ENCODE measurements at places on chromosomes 2 and 18.

DNA sequence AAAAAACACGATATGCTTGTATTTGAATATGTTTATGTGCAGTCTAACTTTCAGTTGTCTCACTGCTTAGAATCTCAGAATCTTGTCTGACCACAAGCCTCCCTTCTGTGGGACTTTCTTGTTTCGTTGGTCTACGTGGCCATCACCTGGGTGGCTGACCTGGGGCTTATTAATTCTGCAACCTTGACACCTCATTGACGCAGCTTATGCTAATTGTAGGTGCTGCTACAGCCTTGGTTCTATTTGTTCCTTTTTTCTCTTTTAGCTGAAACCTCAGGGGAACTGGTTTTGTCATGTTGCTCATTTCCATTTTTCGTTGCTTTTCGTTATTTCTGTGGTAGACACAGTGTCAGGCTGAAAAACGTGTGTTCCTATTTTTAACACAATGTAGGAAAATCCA is 273.7 kb downstream of the SLC4A3 start:
- no peak for DNase-seq

DNA sequence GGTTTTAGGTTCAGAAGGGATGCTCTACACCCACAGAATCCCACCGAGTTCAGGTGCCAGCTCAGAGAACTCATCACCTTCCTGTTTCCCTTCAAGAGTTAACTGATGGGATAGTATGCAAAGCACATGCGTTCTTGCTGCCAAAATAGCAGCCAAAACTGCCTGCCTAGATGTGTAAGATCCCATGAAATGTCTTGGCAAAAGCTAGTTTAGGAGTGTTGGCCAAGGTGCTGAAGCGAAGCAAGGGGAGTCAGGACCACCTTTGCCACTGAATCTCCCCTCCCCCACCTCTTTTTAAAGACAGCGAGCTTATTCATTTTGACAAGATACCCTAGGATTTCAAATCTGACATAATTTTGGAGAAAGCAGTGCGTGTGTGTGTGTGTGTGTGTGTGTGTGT is 2.1 kb downstream of the DOCK10 start:
- DNase-seq = no peak

GRCh38 chr2:23323198-23323916 is 61.6 kb upstream of the KLHL29 start:
- DNase-seq = no peak

DNA sequence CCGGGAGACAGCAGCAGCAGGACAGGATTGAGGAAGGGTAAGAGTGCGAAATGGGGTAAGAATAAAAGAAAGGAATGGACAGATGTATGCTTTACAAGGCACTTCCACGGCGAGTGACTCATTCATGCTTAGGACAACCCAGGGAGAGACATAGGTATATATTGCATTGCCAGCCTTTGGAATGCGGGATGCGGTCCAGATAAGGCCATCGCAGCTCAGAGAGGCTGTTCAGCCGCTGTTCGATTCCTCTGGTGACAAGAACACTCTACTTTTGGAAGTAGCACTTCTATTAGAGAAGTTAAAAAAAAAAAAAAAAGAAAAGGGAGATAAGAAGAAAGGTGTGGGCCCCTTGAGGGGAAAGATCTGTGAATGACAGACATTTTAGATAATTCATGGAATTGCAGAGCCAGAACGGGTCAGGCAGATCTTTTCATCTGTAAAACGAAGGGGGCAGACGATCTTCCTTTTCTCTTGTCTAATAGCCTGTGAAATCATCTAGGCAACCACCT is 819 bp upstream of the NCOA1 start:
- DNase-seq = no peak

DNA sequence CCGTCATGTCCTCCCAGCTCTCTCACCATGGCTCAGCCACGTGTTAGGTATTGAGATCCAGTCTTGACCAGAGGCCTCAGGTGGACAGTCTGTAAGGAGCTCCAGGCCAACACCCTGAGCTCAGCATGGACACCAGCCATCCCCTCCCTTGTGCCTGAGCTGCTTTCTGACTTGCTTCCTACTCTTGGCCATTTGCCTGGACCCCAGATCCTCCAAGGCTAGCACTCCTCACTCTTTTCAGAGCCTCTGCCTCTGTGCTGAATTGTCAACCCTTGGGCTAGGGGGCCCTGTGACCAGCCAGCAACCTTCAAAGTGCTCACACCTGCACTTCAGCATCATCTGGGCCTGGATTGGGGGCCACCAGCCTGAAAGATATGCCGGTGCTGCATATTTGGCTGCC is 46.6 kb downstream of the PAX8 start:
- DNase-seq = no peak

DNA sequence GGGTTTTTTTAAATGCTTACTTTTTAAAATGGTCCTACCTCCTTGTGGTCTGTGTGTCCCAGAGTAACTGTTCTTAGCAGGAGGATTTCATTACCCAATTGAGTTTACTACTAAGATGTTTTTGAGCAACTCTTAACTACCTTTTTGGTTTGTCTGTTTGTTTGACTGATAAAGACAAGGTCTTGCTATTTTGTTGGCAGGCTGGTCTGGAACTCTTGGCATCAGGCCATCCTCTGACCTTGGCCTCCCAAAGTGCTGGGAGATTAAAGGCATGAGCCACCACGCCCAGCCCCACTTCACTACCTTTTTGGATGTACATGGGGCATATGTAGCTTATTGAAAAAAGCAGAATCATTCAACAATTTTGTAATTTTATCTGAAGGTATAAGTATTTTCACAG is 14.9 kb downstream of the MRPS9 start:
- DNase-seq = no peak

GRCh38 chr2:55175254-55176093 is 56.6 kb downstream of the CLHC1 start:
- peak; percentile 28 for DNase-seq

DNA sequence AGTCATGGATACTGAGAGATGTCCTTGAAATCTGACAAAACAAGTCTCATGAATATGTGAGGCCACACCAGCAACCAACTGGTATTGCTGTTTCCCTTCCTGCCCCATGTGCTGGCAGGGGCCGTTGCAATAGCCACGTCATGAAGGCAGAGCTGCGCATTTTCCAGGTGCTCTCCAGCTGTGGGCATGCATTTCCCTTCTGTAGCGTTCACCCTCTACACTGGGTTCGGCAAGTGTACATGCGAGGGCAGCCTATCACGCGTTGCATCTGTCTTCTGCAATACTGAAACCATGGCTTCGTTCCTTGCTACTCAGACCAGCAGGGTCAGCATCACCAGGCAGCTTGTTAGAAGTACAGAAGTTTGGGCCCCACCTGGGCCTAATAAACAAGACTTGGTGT is 17.4 kb downstream of the ARL4C start:
- no peak for DNase-seq

GRCh38 chr2:177211576-177212105 is 953 bp upstream of the HNRNPA3 start:
- no peak for DNase-seq

GRCh38 chr18:6021306-6022073 is 126.2 kb upstream of the TMEM200C start:
- DNase-seq = no peak

- DNase-seq = no peak
Observed at GRCh38 chr2:26560892-26561291, 80.3 kb downstream of the CIB4 start.

- DNase-seq = no peak
Observed at GRCh38 chr2:16113568-16113967, 173.2 kb downstream of the MYCN start.

DNA sequence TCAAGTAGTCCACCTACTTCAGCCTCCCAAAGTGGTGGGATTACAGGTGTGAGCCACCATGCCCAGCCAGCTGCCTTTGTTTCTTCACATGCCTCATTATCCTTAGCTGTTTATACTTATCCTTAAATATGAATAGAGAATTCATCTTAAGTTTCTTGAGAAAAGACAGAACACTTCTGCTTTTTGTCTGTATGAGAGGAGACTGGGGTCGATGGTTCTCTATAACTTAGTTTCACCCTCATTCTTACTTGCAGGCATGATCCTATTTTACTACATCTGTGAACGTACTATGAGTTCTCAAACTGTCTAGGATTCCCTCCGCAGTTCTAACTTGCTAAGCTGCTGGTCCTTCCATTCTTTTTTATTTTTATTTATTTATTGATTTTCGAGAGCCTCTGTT is 20.4 kb downstream of the PPM1B start:
- no peak for DNase-seq

DNA sequence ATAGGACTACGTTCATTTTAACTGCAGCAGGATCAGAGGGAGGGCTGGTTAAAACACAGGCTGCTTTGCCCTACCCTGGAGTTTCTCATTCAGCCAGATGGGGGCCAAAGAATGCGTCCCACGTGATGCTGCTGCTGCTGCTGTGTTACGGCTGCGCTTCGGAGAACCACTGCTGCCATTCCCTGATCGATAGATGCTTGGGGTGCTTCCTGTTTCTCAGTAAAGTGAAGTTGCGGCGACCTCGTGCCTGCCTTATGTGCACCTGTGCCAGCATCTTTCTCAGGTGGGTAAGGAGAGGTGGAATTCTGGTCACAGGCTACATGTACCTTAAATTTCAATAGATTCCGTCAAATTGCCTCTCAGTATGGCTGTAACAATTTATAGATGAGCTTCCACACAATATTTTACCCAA is 24.7 kb upstream of the TOGARAM2 start:
- DNase-seq = no peak

DNA sequence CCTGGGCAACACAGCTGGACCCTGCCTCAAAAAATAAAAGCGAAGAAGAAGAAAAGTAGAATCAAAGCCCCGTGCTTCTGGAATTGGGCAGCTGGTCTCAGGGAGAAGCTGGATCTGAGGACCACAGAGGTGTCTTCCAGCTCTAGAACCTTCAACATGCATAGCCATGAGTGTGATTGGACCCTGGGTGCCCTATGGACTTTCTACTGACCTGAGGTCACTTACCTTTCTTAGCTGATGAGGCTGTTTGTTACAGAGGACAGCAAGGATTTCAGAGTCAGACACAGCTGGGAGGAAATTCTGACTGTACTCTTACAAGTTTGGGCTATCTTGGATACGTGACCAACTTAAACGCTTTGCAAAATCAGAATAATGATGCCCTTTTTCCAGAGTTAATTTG is 82.4 kb upstream of the GATA6 start:
- DNase-seq = no peak

DNA sequence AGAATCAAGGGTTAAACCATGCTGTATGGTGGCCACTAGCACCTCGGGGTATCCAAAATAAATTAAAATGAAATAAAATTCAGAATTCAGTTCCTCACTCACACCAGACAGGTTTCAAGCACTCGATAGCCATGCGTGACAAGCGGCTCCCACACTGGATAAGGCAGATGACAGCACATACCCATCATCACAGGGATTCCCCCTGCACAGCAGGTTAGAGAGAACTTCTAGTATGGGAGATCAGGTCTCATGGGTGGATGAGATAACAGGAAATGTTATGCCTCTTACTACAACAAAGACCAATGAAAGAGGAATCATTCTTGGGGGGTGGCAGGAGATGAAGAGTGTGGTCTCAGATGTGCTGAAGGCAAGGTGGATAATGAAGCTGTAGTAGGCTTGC is 121.9 kb upstream of the ACAA2 start:
- no peak for DNase-seq

DNA sequence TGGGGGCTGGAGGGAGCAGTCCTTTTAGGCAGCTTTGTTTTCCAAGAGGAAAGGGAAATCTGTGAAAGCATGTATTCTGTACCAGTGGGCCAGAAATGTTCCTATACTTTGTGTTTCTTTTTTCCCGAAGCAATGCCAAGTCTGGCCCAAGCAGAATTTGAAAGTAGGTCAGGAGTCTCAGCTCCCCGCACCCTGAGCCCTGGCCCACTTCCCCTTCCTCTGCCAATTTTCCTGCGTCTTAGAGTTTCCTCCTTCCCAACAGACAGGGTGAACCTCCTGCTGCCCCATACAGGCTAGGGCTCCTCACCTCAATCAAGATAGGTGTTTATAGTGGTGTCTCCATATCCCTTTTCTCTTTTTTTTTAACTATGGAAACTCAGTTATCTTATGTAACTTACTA is 65.3 kb downstream of the KCTD18 start:
- no peak for DNase-seq

- no peak for DNase-seq
Observed at GRCh38 chr2:98505971-98506664, 61.5 kb downstream of the INPP4A start.

- no peak for DNase-seq
Observed at GRCh38 chr2:144707736-144708326, 187.9 kb upstream of the ZEB2 start.

DNA sequence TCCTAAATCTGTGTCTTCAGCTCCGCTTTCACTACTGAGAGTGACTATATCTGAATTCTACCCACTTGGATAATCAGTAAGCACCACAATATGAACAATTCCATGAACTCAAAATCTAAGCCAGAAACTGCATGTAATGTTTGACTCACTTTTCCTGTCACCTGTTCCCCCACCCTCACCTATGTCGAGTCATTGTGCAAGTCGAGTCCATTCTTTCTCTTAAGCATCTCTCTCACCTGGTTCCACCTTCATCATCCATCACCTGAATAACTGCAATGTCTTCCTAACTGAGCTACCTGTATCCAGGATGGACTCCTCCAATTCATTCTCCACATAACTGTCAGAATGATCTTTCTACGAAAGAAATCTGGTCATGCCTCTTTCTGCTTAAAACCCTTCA is 58.2 kb downstream of the PPP1R1C start:
- DNase-seq = no peak

DNA sequence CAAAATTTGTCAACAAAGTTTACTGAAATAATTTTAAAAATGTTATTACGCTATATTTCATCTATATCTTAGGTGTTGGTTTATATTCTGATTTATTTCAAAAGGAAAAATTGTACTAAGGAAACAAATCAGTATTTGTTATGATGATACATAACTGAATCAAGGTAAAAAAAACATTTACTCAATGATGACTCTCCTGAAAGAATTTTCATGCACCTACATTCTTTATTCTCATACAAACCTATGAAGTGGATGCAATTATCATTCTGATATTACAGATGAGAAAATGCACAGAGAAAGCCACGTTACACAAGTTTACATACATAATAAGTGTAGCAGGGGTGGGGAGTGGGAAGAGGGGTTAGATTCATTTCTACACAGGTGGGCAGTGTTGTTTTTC is 422.4 kb downstream of the DSEL start:
- no peak for DNase-seq

- no peak for DNase-seq
Observed at GRCh38 chr2:81650048-81650971, 1345.8 kb upstream of the LRRTM1 start.

- no peak for DNase-seq
Observed at GRCh38 chr2:66240286-66240685, 194.6 kb upstream of the MEIS1 start.

GRCh38 chr2:99862566-99862965 is 279.8 kb downstream of the AFF3 start:
- DNase-seq = no peak

- DNase-seq = no peak
Observed at GRCh38 chr18:40939656-40940515, 1015.1 kb upstream of the PIK3C3 start.

GRCh38 chr18:40917056-40917455 is 1038.0 kb upstream of the PIK3C3 start:
- no peak for DNase-seq

GRCh38 chr2:217494557-217494956 is 508.2 kb downstream of the TNS1 start:
- no peak for DNase-seq

All from CD4-positive, alpha-beta T cell treated with Interleukin-6 at 100 ng/mL for 8 hours (primary cell).